Hematopoietic multipotent progenitor cell (in vitro differentiated cells): ENCODE measurements at places on chromosomes 1 and 21. TPM values are rescaled to one million over a fixed set of nuclear protein-coding genes. Genes with fewer than 3 reads are reported as not detected.

F5 gene
- total RNA-seq, result 0.27 TPM

KLHL12 gene
- 22.4 TPM for total RNA-seq

GBP3 gene
- total RNA-seq, result 21.8 TPM

DNA sequence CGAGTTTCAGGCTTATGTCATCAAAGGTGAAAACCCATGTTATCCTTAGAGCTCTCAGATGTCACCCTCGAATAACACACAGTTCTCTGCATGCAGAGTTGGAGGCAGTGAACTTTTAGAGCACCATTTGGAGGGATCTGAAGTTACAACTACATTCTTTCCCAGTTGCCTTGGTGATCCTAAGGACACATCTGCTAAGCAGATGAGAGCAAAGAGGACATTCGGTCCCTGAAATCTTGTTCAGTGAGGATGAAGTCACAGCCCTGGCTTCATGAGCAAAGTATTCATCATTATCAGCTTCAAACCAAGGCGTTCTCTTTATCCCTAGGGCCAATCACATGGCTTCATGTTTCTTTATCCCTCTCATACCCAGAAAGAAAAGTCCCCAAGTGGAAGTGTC is 23.1 kb upstream of the MCOLN2 start:
- no peak for DNase-seq

GRCh38 chr1:226357416-226357815 is 48.5 kb upstream of the LIN9 start:
- no peak for DNase-seq

DNA sequence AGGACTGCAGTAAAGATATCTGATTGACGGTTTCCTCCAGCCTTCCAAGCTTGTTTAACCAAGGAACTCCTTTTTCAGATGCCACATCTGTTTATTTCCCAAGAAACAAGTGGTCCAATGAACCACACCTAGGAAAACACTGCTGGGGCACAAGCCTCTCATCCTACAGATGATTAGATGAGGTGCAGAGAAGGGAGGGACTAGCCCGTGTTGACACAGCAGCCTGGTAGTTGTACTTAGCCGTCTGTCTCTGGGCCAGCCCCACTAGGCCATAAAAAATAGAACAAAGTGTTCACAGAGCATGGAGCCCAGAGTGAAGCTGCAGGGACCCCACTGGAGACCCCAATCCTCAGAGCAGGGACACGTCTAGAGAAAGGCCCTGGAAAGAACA is 32.1 kb downstream of the LRP8 start:
- no peak for DNase-seq

DNA sequence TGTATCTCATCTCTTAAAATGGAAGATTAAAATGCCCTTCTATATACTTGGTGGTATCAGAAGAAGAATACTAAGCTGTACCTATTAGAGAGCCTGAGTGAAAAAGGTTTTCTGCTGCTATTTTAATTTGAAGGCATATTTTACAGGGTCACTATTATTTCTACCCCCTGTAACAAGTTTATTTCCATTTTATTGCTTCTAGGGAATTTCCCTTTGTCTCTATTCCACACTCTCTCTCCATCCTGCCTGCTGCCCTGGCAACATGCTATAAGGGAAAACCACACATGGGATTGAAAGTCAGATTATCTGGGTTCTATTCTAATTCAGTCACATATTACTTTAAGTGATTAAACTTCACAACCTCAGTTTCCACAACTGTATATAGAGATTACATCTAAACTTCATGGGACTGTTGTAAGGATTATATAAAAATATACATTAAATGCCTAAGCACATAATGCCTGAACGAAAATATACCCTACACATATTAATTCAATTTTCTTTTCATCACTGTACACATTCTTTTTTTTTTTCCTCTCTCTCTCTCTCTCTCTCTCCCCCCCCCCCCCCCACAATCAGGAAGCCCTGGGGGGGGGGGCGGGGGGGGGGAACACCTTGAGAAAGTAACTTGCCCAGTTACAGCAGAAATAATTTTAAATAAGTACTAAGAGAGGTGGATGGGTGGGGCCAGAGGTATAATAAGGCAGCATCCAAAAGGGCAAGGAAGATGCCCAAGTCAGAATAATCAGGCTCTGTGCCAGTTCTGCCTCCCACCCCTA is 51.5 kb downstream of the LUZP1 start:
- DNase-seq, result no peak

- DNase-seq, result no peak
These were observed 60.3 kb upstream of the CCDC190 start for GRCh38 chr1:162921311-162921710.

DNA sequence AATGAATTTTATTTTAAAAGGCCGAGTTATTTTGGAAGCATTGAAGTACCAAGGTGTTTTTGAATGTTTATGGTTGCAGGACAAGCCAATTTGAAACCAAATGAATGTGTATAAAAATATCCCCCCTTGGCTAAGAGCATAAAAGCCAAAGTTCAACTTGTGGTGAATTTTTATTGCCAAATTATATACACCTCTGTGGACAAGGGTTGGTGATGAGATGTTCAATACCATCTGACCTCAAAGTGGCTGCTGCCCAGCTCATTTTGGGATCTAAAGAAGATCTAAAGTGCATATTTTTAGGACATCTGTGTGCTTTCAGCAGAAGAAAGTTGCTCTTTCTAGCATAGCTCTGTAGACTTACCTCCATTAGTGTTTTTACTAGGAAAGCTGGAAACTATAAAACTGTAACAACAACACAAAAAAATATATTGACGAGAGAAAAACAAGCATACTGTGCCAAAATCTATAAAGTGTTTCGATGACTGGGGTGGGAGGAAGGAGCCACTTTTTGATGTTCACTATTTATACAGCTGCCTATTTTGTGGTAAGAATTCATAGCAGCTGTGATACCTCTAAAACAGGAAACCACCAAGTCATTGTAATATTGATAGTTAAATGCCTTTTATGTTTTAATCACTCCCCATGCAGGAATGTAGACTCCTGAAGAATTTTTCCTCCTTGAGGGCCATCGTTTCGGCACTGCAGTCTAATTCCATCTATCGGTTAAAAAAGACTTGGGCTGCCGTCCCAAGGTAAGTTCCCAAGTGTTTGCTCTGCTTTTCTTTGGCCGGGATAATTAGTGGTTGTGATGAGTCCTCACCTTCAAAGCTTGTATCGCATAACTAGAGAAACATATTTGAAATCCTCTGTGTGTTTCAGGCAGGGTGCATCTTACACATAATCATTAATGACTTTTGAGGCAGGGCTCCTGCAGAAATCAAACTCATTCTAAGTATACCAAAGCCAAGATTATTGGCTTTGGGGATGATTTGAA is 83.2 kb downstream of the RGL1 start:
- peak; percentile 15 for DNase-seq

GRCh38 chr1:45569962-45570581 is 13.8 kb upstream of the NASP start:
- DNase-seq, result peak; percentile 83

DNA sequence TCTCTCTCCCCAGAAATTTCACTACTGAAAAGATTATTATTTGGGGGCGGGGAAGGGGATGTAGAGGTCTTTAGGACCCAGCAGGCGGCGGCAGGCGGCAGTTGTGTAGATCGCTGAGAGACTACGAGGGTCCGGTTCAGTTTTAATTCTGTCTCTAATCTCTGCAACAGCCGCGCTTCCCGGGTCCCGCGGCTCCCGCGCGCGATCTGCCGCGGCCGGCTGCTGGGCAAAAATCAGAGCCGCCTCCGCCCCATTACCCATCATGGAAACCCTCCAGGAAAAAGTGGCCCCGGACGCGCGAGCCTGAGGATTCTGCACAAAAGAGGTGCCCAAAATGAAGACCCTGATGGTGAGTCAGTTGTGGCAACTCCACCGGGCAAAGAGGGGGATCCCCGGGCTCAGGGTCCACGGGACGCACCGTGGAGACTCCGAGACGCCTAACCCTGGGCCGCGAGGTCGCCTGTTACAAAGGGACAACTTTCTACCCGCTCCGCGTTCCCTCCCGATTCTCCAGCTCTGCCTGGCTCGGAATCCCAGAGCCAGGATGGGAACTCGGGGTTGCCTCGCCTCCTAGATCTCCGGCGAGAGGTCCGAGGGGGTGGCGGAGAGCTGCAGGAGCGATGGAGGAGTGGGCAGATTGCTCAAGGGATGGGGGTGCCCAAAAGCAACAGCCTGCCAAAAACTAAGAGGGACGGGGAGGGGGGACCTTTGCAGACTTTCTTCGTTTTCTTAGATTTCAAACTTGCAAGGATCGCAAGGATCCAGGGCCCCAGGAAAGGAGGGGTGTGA is at the start of gene ST6GALNAC5:
Gene ST6GALNAC5 (plus strand): TSS at position 139 of the 789 bp plus-strand sequence.
- no peak for DNase-seq

GRCh38 chr1:29271724-29272123 is 35.4 kb downstream of the PTPRU start:
- DNase-seq, result no peak

- no peak for DNase-seq
These were observed 29.1 kb upstream of the BCAR3 start for GRCh38 chr1:93710499-93711453.
